A549 treated with dexamethasone at 1 μM for 4 hours (cell line): ENCODE measurements at places on chromosomes 11 and 22. TPM values are rescaled to one million over a fixed set of nuclear protein-coding genes. Genes with fewer than 3 reads are reported as not detected.

BIRC3 gene
- 50.5 to 70.0 TPM (median 57.4 TPM) in 5 replicates for total RNA-seq

WNT11 gene
- total RNA-seq: 0.98 to 2.9 TPM (median 1.8 TPM) in 5 replicates

PACSIN2 gene
- 165 to 202 TPM (median 198 TPM) in 5 replicates for total RNA-seq

MS4A7 gene
- total RNA-seq: not detected in 5 replicates

HOATZ gene
- total RNA-seq: not detected in 5 replicates

IFITM1 gene
- total RNA-seq: 0.17 to 0.61 TPM (median 0.22 TPM) in 5 replicates

MYOD1 gene
- 0.06 to 0.15 TPM (median 0.07 TPM) in 3 of 5 replicates, not detected in the others for total RNA-seq

NLRP6 gene
- total RNA-seq: not detected in 5 replicates

NLRP14 gene
- total RNA-seq: not detected in 5 replicates

YPEL1 gene
- 0.05 to 0.72 TPM (median 0.38 TPM) in 5 replicates for total RNA-seq

DBX1 gene
- not detected in 5 replicates for total RNA-seq

KDM4E gene
- total RNA-seq: not detected in 5 replicates

HEPN1 gene
- total RNA-seq: not detected in 5 replicates

CLDN5 gene
- not detected in 5 replicates for total RNA-seq

LYVE1 gene
- total RNA-seq: 0.36 to 1.2 TPM (median 0.64 TPM) in 5 replicates

MAPK8IP2 gene
- total RNA-seq: 2.5 to 4.0 TPM (median 3.6 TPM) in 5 replicates

SF3B2 gene
- 175 to 193 TPM (median 190 TPM) in 5 replicates for total RNA-seq

GPR83 gene
- total RNA-seq: 0.07 to 0.17 TPM (median 0.13 TPM) in 5 replicates

MS4A2 gene
- not detected in 5 replicates for total RNA-seq

SEPTIN3 gene
- total RNA-seq: 0.97 to 1.5 TPM (median 1.2 TPM) in 5 replicates

APOBEC3B gene
- 26.4 to 32.3 TPM (median 29.2 TPM) in 5 replicates for total RNA-seq

TIRAP gene
- 5.6 to 7.5 TPM (median 6.6 TPM) in 5 replicates for total RNA-seq

LMO2 gene
- 0.53 to 0.79 TPM (median 0.68 TPM) in 5 replicates for total RNA-seq

P4HA3 gene
- total RNA-seq: 38.4 to 63.0 TPM (median 47.6 TPM) in 5 replicates

SLC37A4 gene
- total RNA-seq: 10.5 to 12.0 TPM (median 11.0 TPM) in 5 replicates

CNTF gene
- 1.2 to 1.7 TPM (median 1.3 TPM) in 5 replicates for total RNA-seq

RAG2 gene
- total RNA-seq: not detected in 5 replicates

ISX gene
- total RNA-seq: not detected in 5 replicates

MS4A14 gene
- total RNA-seq: not detected in 5 replicates

PRRG4 gene
- total RNA-seq: 1.9 to 2.5 TPM (median 2.1 TPM) in 5 replicates

OR5P2 gene
- not detected in 5 replicates for total RNA-seq

TEAD1 gene
- 48.7 to 109 TPM (median 92.6 TPM) in 5 replicates for total RNA-seq

SMIM35 gene
- not detected in 5 replicates for total RNA-seq

NPTXR gene
- 8.0 to 11.1 TPM (median 9.3 TPM) in 5 replicates for total RNA-seq

IFTAP gene
- total RNA-seq: 14.0 to 21.6 TPM (median 15.8 TPM) in 5 replicates

GGT5 gene
- 3.5 to 5.3 TPM (median 4.4 TPM) in 5 replicates for total RNA-seq

ANO5 gene
- total RNA-seq: 1.3 to 2.1 TPM (median 1.7 TPM) in 5 replicates

CYP2D6 gene
- total RNA-seq: 0.23 to 0.57 TPM (median 0.51 TPM) in 5 replicates

TMEM191C gene
- total RNA-seq: 0.56 to 0.84 TPM (median 0.71 TPM) in 5 replicates

CSNK2A3 gene
- total RNA-seq: 1.9 to 3.6 TPM (median 2.5 TPM) in 5 replicates

NUDT8 gene
- total RNA-seq: 8.5 to 12.6 TPM (median 11.3 TPM) in 5 replicates

PHETA2 gene
- total RNA-seq: not detected in 5 replicates

MTNR1B gene
- total RNA-seq: not detected in 5 replicates

DERL3 gene
- total RNA-seq: 0.35 to 0.88 TPM (median 0.74 TPM) in 5 replicates

OR5B21 gene
- total RNA-seq: not detected in 5 replicates

SLC22A12 gene
- not detected in 5 replicates for total RNA-seq

CNTN5 gene
- not detected in 5 replicates for total RNA-seq

SYCE3 gene
- 0.40 to 0.91 TPM (median 0.47 TPM) in 3 of 5 replicates, not detected in the others for total RNA-seq
